Activated CD4-positive, alpha-beta T cell treated with anti-CD3 and anti-CD28 coated beads, Interleukin-2, amount 50 U/mL, for 16 hours (primary cell): ENCODE measurements at places on chromosomes 5 and 9.

- no peak for DNase-seq
These were observed 75.8 kb downstream of the ARHGAP26 start for GRCh38 chr5:142845954-142846398.

GRCh38 chr9:112495614-112496013 lies 9.0 kb downstream of the KIAA1958 start:
- no peak for DNase-seq

DNA sequence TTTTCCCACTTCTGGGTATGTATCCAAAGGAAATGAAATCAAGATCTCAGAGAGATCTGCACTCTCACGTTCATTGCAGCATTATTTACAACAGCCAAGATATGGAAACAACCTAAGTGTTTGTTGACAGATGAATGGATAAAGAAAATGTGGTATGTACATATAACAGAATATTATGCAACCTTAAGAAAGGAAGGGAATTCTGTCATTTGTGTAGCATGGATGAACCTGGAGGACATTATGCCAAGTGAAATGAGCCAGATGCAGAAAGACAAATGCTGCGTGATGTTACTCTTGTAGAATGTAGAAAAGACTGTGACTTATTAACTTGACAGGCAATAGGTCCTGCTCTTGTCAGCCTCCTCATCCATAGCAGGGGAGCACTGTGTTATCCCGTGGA lies 31.4 kb downstream of the PPARGC1B start:
- DNase-seq: no peak

DNA sequence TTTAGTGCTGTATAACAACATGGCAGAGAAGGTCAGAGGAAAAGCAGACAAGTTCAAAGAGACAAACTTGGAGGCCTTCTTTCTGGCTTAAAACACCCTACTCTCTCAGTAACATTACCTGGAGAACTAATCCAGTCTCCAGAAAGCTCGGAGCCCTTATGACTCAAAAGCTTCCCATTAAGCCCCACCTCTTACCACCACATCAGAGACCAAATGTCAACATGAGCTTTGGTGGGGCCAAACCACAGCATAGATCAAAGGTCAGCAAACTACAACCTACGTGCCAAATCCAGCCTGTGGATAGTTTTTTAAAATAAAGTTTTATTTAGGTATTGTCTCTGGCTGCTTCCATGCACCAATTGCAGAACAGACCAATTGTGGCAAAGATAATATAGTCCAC lies 589.9 kb downstream of the DNAH5 start:
- DNase-seq: no peak

DNA sequence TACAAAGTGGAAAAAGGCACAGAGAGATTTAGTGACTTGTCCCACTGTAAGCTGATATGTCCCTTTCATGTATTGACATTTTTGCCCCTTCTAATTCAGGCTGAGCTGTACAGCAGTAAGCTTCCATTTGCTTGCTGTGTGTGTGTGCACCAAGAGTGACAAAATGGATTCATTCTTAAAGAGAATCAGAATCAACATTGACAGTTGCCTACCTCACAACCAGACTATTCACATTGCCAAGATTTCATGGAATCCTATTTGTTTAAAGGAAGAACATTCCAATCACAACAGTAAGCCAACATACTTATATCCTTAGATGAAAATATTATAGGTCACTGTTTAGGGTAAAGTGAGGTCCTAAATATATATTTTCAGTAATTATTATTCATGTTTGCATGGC lies 102.6 kb downstream of the TMEM232 start:
- no peak for DNase-seq

DNA sequence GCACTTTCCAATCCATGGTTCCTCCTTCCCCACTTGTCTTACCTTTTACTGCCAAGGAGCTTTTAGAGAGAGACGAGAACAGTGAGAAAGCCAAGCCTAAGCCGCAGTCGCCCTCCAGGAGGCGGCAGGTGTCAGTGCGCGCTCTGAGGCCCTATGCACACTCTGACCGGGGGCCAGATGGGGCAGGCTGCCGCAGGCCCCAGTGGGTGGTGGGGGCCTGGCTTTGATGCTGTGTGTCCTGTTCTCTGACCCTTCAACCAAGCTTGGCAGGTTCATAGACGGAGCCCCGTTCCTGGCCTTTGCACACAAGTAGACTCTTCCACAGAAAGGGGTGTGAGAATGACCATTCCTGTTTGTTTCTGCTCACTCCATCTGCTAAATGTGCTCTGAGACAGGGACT lies 77.3 kb downstream of the WNK2 start:
- no peak for DNase-seq

DNA sequence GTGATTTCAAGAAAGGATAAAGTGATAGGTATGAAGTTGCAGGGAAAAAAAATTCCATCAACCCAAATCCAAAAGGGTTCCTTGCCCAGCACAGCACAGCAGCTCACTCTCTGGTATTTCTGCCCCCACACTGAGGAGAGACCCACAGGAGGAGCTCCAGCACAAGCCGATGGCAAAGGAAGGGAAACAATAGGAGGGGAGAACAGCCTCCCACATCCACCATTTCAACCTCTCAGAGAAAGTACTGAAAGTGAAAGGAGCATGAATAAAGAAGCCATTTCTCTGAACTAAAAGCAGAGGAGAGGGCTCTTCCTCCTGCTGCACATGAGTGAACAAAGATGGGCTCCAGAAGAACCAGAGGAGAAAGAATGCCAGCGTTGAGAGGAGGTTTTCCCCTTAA lies 54.9 kb upstream of the ZSWIM6 start:
- peak; percentile 16 for DNase-seq

GRCh38 chr9:6687180-6687579 lies 41.7 kb upstream of the GLDC start:
- DNase-seq: no peak

DNA sequence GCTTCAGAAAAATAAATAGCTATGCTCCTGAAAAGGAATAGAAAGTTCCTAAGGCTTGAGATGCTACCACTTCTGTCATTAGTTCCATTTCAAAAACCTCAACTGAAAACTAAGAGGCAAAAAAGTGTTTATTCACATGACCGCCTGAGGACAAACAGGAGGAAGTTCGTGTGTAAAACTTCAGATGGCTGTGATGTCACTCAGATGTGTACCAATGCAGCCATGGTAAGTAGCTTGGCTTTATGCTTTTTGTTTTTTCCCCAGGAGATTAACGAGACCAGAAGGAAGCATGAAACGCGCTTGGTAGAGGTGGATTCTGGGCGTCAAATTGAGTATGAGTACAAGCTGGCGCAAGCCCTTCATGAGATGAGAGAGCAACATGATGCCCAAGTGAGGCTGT lies 33.0 kb downstream of the LMNB1 start:
- DNase-seq: no peak

GRCh38 chr9:32550150-32550561 lies 2.0 kb upstream of the SMIM27 start:
- DNase-seq: no peak

GRCh38 chr5:107389775-107390148 lies 281.0 kb downstream of the EFNA5 start:
- no peak for DNase-seq

DNA sequence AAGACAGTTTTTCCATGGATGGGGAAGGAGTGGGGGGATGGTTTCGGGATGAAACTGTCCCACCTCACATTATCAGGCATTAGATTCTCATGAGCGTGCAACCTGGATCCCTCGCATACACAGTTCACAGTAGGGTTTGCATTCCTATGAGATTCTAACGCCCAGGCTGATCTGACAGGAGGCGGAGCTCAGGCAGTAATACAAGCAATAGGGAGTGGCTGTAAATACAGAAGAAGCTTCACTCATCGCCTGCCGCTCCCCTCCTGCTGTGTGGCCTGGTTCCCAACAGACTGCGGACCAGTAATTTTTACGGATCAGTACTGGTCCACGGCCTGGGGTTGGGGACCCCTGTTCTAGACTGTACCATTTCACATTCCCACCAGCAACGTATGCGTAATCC lies 68.3 kb upstream of the OTULINL start:
- DNase-seq: no peak

DNA sequence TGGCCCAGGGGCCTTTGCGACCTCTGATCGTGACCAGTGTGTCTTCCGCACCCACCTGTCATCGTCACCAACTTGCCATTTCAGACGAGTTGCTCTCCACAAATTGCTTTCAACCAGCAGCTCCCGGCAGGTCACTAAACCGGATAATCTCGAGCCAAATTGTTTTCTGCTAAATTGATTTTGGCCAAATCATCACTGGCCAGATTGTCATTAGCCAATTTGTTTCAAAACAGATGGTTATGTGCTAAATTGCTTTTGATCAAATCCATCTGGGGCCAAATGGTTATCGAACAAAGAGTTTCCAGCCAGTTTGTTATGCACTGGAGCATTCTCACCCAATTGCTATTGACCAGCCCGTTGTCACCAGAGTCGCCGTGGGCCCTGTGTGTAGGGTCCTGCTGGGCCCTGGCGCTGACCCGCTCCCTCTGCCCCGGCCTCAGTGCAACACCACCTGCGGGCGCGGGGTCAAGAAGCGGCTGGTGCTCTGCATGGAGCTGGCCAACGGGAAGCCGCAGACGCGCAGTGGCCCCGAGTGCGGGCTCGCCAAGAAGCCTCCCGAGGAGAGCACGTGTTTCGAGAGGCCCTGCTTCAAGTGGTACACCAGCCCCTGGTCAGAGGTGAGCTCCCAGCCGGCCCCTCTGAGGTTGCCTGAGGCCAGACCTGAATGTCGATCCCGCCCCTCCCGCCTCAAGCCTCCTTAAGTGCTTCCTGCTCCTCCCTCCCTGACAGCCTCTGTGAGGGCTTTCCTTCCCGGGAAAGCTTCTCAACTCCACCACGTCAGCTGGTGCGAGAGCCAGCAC lies 35.6 kb downstream of the ADAMTSL2 start:
- no peak for DNase-seq

- DNase-seq: no peak
These were observed 352.7 kb upstream of the GRAMD2B start for GRCh38 chr5:126070481-126070880.

DNA sequence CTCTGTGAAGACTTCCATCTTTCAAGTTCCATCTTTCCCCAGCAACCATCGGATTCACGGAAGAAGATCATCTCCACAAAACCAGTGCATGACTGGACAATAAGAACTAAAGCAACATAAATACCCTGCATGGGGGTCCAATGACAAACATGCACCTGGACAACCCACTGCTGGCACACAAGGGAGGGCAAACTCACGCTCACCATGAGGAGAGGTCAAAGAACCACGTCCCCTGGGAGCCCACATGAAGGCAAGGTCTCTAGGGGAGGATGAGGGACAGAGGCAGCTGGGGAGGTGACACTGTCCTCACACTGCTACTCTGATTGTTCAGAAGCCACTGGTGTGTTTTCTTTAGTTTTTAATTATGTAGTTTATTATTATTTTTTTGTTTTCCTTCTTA lies 190.8 kb downstream of the MED10 start:
- no peak for DNase-seq

DNA sequence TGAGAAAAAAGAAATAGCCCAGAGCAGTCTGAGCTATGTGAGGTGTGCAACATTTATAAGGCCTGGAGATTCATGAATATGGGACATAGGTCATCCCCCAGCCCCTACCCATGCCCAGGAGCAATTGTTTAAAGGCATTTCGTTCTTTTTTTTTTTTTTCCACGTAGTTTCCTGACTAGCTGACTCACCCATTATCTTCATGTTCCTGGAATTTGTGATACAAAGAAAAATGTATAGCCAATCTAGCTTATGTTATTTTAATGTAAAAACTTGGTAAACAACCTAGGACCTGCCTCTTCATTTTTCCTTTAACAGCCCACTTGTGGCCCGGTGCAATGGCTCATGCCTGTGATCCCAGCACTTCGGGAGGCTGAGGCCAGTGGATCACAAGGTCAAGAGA lies 81.3 kb downstream of the OSTF1 start:
- DNase-seq: no peak

- no peak for DNase-seq
These were observed 92.3 kb upstream of the FANCC start for GRCh38 chr9:95409650-95410426.
